Esophagus mucosa (tissue), 1 donor: ENCODE measurements at places on chromosomes 3 and 15. TPM values are rescaled to one million over a fixed set of nuclear protein-coding genes. Genes with fewer than 3 reads are reported as not detected.

GRCh38 chr3:62708638-62709373 is 166.4 kb downstream of the CADPS start:
- no peak for ATAC-seq

DNA sequence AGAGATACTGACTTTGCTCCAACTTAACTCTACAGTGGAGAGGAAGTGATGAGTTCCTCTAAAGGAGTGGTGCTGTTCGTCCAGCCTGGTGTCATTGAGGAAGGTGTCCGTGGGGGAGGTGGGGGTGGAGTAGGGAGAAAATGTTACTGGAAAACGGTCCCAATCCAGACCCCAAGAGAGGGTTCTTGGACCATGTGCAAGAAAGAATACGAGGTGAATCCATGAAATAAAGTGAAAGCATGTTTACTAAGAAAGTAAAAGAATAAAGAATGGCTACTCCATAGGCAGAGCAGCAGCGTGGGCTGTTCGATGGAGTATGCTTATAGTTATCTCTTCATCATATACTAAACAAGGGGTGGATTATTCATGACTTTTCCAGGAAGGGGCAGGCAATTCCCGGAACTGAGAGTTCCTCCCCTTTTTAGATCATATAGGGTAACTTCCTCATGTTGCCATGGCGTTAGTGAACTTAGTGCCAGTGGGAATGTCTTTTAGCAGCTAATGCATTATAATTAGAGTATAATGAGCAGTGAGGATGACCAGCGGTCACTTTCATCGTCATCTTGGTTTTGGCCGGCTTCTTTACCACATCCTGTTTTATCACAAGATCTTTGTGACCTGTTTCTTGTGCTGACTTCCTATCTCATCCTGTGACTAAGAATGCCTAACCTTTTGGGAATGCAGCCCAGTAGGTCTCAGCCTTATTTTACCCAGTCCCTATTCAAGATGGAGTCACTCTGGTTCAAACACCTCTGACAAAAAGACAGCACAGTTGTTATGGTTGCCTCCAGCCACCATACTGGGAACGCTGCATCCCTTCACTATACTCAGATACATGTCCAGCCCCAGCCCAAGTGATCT is 38.6 kb downstream of the CLEC3B start:
- no peak for ATAC-seq

GRCh38 chr3:54206874-54207273 is 84.5 kb downstream of the CACNA2D3 start:
- ATAC-seq: peak; percentile 53

Gene HCN4
- not detected for total RNA-seq

Gene RPP25
- total RNA-seq: 4.0 TPM

Gene SYNM
- total RNA-seq: 6.0 TPM

Gene TRANK1
- total RNA-seq: 4.3 TPM

Gene SLC15A2
- total RNA-seq: 3.8 TPM

Gene PARP15
- 0.56 TPM for total RNA-seq
